ENCODE measurements at places on chromosomes 5 and 9. TPM values are rescaled to one million over a fixed set of nuclear protein-coding genes. Genes with fewer than 3 reads are reported as not detected.

FBP2 gene
- total RNA-seq, result not detected

NXNL2 gene
- 0.31 TPM for total RNA-seq

DYNC2I2 gene
- 83.4 TPM for total RNA-seq

SLC46A2 gene
- not detected for total RNA-seq

ADAMTS19 gene
- 32.6 TPM for total RNA-seq

LRRC19 gene
- total RNA-seq, result not detected

GABRA1 gene
- total RNA-seq, result not detected

STC2 gene
- total RNA-seq, result 20.2 TPM

PDZD2 gene
- 2.4 TPM for total RNA-seq

SARDH gene
- total RNA-seq, result 4.2 TPM

DNA sequence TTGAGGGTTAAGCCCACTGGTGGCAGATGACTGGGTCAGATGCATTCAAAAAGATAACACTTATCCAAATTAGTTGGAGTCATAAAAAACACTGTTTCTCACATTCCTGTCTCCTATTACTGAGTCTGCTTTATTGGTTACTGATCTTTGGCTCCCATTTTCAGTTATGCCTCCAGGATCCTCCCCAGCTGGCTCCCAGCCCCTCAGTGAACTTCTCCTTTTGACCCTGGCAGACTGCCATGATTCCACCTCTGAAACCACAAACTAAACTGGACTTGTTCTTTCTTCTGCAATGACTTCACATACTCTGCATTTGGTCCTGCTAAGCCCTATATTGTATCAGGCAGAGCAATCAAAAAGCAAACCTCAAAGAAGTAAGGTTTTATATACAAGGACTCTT lies 860.8 kb upstream of the DMAC1 start:
- no peak for DNase-seq

DNA sequence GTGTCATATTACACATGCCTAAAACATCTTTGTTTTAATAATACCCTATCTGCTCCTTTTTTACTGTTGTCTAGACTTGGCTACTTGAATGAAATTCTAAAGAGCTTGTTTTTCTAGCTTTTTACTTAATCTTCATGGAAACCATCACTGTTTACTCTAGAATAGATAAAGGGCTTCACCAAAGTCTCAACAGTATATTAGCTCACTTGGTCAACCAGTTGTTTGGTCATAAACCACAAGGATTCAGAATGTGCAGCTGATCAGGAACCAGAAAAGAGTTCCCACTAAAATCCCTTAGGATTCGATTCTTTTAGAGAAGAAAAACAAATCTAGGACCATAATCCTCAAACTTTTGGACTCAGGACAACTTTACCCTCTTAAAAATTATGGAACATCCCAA lies 38.0 kb downstream of the CDO1 start:
- DNase-seq, result no peak

DNA sequence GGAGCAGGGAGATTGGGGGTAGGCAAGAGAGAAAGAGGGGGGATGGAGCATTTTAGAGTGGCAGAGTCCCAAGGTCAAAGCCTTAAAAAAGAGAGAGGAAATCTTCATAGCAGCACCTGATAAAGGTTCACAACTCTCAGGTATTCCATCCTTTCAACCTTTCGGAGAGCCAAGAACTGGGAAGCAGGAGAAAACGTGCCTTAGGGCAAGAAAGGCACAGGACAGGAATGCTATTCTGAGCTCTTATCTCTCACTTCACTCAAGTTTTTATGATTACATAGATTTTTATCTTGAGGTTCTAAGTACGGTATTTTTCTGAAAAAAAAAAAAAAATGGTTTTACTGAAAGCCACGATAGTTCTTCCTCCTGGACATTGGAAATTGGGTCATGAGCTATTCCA lies 34.5 kb upstream of the SMAD5 start:
- DNase-seq, result no peak

GRCh38 chr9:132912131-132912530 lies 32.3 kb downstream of the TSC1 start:
- no peak for DNase-seq

DNA sequence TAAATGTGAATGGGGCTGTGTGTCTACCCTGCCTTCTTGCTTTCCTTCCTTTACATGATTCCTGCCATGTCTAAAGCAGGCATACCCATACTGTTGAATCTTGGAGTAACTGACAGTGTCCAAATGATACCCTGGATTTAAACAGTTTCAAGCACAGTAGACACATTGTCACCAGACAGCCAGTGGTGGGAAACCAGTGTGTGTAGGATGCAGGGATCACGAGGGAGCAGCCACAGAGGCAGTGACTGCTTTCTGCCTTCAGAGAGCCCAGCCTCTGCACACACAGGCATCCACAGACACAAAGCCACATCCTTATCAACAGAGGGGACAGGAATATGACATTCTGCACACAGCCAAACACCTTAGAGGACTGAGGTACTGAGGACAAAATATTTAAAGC lies 184.2 kb upstream of the TBCA start:
- DNase-seq, result no peak

GRCh38 chr5:168303393-168304025 lies 12.1 kb downstream of the WWC1 start:
- no peak for DNase-seq

DNA sequence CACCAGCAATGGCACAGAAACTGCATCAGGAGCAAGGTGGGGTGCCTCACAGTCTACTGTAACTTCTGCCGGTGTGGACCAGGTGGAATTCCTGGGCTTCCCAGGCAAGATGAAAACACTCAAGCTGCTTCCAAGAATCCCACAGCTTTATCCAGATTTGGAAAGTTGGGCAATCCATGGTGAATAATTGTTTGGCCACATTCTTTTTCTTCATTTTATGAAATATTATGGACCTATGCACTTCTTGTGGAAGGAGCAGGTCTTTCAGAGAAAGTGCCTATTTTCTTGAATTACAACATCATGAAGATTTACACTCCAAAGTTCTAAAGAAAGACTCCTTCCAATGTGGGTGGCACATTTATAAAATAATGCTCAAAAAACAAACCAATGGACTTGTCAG lies 503.6 kb downstream of the SEMA5A start:
- no peak for DNase-seq

DNA sequence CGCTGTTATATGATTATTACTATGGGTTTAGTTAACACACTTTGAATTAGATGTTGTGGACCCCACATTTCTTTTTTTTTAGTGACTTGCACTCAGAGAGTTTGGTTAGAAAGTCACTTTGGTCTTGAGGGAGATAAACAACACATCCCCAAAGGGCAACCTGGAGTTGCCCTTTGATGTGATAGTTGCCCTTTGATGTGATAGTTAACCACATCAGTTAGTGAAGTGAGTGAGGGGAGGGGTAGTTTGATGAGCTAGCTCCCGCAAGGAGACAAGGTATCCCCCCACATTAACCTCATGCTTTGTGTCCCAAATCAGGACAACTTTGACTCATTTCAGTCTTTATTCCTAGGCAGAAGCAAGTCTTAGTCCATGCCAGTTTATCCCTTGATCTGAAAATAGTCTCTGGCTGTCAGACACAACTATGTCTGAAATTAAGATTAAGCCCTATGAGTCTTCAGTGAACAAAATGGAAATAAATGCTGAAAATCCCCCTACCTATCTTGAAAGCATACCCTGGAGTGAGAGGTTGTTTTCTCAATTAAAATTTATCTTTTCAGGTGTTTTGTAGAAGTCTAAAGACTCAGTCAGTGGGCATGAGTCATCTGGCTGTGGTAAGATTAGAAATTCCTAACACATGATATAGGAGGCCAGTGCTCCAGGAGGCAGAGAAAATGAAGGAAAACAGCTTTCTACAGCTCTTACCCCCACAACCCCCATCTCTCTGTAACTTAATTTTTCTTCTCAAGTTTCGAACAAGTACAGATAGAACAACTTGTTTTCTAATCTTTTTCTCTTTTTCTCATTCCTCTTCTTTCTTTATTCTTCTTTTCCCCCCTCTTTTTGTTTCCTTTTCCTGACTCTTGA lies 208.9 kb upstream of the DMRTA1 start:
- DNase-seq, result no peak

DNA sequence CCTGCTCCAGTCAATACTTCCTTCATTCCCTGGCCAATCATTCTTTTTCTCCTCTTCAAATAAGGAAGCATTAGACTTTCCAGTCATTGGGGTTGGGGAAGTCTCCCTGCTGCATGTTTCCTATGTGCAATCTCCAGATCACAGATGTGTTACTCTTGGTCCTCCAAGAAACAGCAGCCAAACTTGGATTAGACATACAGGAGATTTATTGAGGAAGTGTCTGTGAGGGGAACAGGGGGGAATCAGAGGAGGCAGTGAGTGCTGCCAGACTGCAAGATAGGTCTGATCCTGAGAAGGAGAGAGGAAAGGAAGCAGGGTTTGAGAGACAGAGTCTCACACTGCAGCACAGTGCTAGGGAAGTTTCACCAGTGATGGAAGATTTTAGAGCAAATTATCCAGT lies 40.6 kb upstream of the SLIT3 start:
- DNase-seq, result no peak

- no peak for DNase-seq
Observed at GRCh38 chr5:164052536-164053093, 547.2 kb downstream of the MAT2B start.

GRCh38 chr9:88219601-88220000 lies 81.3 kb upstream of the SPATA31C2 start:
- no peak for DNase-seq

DNA sequence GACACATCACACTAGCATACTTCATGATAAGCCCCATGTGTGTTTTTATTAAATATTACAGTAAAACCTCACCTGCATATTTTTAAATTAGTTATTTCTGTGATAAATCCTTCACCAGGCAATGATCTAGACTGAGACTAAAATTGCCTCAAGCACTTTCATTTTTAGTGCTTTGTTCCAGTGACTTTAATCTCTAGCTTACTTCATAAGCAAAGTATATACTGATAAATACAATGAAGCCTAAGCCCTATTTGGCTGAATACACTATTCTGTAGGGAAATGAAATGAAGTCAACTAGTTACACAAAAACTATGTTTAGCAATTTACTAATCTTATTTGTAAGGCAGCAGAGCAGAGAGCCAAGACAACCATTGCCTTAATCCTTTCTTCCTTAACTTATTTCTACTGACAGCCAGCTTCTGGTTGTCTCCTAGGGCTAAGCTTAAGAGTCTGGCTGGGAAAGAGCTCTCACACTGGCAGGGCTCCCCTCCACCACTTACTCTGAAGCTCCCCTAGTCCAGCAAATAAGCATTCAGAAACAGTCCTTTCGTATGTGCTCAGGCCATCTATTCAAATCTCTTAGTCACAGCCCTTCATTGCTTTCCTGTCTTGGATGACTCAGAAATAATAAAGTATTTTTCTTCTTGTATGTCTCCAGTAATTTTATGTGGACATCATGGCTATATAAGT lies 31.4 kb upstream of the MTAP start:
- DNase-seq, result no peak

DNA sequence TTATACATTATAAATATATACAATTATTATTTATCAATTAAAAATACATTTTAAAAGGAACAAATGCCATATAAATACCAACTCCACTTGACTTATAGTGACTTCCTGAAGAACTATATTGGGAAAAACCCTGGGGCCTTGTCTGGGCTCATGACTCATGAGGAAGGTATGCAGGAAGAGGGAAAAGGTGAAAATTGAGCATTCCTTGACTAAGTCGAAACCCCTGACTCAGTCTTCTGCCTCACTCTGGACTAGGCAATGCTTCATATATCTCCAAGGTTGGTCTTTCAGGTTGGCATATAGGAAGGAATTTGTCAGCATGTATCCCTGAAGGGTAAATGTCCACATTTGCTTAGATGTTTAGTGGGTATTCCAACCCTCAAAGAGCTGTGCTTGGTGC lies 78.5 kb downstream of the SH3TC2 start:
- no peak for DNase-seq
